ENCODE measurements at places on chromosomes 5 and 9. TPM values are rescaled to one million over a fixed set of nuclear protein-coding genes. Genes with fewer than 3 reads are reported as not detected.

DNA sequence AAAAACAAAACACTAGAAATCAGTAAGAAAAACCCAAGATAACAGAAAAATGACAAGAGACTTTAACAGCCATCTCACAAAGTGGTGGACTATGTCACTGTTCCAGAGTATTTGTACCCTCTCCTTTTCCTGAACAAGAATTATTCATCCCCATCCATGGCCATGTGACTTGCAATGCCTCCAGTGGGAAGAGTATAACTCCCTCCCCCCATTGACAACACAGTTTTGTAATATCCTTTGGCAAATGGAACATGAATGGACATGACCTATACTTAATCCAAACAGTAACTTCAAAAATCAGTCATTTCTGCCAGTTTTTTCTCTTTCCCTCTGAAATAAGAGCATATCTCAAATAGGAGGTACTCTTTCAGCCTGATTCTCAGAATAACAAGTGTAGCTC, 33.9 kb downstream of the PTBP3 start:
- peak; percentile 60 for DNase-seq

DNA sequence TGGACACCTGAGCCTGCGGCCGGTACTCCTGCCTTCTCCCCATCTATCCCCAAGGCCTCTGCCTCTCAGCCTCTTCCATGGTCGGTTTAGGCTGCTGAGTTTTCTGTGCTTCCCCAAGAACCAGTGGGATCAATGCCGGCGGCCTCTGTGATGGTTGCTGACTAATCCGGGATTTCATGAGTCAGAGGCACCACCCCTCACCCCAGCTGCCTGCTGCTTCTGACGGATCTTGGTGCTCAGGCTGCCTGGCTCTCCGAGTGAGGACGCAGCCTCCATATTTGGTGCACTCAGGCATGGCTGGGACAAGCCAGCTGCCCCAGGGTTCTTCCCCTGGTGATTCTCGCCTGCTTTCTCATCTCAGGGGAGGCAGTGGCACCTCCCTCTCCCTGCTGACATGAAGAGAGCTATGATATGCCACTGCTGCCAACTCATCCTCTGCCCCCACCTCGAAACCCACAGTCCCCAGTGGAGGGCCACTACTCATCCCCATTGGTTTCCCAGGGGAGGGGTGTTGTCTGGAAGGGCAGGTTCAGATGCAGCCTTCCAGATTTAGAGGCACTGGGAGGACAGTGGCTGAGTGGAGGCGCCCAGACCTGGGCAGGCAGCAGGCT, 3.3 kb upstream of the MAN1B1 start:
- DNase-seq, result peak; percentile 97

GRCh38 chr5:96214442-96215197, 218.4 kb downstream of the PCSK1 start:
- DNase-seq, result peak; percentile 63

DNA sequence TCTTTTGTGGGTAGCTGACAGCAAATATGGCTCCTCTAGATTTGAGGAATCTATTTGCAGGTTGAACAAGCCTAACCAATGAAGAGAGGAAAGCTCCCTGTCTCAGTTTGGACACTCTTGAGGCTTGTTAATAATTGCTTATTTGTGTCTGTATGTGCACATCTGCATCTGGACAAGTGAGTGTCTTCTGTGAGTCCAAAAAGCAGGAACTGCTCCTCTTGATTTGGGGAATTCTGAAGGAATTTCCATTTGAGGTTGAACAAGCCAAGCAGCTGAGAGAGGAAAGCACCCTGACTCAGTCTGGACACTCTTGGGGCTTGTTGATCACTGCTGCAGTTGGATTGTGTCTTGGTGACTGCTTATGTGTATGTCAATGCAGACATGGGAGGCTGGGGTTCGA, 211.6 kb downstream of the DTWD2 start:
- DNase-seq, result no peak

- DNase-seq, result no peak
Observed at GRCh38 chr9:29311221-29311620, 1737.9 kb upstream of the C9orf72 start.

DNA sequence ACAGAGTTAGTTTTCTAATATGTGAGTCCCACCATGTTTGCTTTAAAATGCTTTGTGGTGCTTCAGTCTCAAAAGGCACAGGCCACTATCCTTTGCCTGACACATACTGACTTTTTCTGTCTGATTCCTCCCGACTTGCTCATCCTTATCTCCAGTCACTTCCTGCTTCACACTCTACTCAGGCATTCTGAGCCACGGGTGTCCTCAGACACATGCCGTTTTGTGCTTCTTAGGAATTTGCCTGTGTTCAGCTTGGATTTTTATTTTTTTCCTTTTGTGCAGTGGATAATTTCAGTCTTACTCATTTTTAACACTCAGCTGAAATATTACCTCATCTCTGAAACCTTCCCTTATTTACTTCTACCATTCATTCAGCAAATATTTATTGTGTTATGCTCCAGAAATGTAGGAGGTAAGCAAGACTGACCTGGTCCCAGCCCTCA, 54.1 kb downstream of the MAN2A1 start:
- peak; percentile 95 for DNase-seq

GRCh38 chr9:136560586-136560985, 14.7 kb upstream of the NOTCH1 start:
- no peak for DNase-seq

GRCh38 chr9:94823710-94824109, 97.2 kb downstream of the AOPEP start:
- DNase-seq, result no peak

- peak; percentile 52 for DNase-seq
Observed at GRCh38 chr5:135887881-135888614, 7.6 kb downstream of the IL9 start.

The RNF44 gene
- 12.4 TPM for polyA plus RNA-seq

The MPDZ gene
- 14.6 TPM for polyA plus RNA-seq

Data from IMR-90 (cell line).